ENCODE measurements at places on chromosomes 13 and 19.

- no peak for DNase-seq
These were observed 11.4 kb downstream of the THSD1 start for GRCh38 chr13:52394586-52394985.

DNA sequence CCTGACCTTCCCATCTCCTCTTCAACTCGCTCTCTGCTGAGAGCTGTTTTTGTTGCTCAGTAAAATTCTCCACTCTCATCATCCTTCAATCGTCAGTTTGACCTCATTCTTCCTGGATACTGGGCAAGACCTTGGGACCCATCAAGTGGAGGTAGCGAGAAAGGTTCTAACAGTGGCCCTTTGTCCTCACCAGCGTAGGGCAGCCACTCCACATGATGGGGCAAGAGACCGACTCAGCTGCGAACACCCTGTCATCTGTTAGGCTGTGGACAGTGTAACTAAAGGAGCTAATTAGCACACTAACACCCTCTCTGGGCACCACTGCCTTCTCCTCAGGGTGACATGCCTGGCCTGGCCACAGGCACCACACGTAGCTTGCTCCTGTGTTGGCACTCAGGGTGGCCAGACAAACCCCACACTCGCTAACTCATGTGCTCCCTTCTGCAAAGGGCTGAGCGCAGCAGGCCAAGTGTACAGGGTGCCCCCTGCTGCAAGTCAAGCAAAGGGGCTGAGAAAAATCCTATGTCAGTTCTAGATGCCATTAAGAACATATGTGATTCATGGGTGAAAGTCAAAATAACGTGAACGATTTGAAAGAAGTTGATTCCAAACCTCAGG, 1216.0 kb downstream of the SLITRK5 start:
- no peak for DNase-seq

DNA sequence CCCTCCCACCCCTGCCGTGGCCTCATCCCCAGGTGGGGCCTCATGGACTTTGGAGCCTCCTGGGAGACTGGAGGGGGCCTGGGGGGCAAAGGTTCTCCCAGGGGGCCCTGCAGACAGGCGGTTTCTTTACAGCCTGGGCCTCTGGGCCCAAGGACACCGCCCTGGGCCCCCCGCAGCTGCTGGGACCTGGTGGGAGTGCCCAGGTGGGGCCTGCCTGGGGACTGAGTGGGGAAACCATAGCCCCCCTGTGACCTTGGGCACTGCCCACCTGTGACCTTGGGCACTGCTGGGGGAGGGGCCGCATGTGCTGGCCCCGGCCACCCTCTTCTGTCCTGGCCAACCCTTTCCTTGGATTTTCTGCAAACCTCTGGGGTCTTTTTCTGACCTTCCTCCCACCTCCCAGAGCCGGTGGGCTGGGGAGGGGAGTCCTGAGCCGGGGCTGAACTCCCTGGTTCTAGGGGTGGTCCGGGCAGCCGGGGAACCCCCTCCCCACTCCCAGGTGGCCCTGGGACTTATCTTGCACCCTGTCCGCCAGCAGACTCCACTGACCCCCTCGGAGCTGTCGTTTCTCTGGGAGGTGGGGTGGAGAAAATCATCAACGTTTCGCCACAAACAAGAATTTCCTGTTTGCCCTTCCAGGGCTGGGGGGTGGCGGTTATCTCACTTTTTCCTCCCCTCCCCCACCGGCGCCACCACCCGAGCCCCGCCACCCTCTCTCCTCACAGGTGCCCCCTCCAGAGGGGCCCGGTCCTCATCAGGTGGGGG, 27.0 kb downstream of the ARID3A start:
- no peak for DNase-seq

- no peak for DNase-seq
These were observed 101.4 kb downstream of the STK24 start for GRCh38 chr13:98475522-98475921.

- DNase-seq: no peak
These were observed 28.0 kb downstream of the CHST8 start for GRCh38 chr19:33649627-33650305.

DNA sequence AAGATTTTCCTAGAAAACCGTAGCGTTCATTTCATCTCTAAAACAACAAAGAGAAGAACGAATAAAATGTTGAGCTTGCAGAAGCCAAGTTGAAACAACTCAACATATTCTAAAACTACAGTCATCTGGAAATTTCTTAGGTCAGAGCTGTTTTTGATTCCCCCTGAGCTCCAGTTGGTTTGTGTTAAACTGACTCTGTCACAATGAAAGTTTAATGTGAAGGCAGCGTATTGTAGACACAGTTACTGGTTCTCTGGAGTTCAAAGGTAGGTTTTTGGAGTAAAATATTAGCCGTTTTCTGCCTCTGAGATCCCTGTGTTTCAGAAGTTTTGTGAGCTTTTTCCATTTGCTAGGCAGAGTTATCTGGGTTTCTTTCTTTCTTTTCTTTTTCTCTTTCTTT, 2.2 kb downstream of the ARHGEF7 start:
- no peak for DNase-seq

DNA sequence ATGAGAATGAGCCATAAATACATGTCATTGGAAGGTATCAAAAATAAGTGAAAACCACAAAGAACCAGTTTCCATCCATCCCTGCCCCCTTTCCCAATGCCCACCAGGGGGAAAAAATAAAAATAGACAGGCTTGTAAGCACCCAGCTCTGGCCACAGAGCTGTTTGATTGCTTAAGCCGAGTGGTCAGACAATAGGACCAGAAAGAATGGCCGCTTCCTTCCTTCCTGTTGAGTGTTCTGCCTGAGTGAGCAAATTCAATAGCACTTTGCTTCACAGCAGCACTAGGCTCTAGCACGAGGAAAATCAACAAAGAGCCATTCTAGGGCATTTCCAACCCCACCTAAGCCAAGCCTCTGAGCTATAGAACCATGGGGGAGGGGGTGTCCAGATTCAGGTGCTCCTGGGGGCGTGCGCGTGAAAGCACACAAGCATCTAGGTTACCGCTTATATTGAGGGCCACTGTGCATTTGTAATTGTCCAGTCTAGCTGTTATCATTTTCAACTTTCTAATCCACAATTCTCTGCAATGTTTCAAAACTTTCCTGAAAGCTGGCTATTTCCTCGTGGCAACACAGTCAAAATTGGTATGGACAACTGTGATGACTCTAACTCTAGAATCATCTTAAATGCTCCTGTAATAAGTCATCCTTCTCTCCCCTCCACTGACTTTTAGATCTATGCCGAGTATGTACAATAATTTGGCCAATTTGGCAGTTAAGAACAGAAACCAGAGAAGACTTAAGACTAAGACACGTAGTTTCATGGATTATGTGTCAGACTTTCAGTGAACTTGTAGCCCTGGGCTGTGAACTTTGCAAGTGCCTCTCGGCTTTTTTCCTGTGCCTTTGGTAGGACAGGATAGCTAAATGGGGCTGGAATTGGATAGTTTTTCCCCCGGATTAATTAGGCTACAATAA, 64.3 kb downstream of the SPRY2 start:
- DNase-seq: no peak

DNA sequence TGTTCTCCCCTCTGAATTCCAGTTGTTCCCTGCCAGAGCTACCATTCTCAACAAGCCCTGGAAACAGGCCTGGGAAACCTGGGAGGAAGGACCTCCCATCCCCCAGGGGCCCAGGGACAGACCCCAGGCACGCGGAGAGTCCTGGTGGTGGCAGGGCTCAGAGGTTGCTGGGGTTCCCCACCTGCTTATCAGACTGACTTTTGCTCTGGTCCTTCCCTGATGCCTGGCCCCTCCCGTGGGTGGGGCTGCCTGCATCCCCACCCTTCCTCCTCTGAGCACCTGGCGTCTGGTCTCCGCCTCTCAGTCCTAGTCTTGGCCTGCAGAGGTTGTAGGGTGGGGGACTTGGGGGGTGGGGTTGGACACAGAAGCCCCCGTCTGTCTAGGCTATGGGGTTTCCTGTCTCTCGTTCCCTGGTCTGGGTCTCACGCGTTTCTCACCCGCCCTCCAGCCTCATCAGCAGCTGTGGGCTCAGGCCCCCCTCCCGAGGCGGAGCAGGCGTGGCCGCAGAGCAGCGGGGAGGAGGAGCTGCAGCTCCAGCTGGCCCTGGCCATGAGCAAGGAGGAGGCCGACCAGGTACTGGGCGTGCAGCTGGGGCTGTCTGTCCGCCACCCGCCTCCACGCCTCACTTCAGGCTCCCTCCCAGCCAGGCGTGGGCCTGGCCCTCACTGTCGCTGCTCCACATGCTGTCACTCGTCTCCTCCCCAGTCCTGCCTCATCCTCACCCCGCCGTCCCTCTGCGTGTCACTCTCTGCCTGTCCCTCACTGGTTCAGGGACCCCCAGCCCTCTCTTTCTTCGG, 13.6 kb downstream of the EPN1 start:
- no peak for DNase-seq

DNA sequence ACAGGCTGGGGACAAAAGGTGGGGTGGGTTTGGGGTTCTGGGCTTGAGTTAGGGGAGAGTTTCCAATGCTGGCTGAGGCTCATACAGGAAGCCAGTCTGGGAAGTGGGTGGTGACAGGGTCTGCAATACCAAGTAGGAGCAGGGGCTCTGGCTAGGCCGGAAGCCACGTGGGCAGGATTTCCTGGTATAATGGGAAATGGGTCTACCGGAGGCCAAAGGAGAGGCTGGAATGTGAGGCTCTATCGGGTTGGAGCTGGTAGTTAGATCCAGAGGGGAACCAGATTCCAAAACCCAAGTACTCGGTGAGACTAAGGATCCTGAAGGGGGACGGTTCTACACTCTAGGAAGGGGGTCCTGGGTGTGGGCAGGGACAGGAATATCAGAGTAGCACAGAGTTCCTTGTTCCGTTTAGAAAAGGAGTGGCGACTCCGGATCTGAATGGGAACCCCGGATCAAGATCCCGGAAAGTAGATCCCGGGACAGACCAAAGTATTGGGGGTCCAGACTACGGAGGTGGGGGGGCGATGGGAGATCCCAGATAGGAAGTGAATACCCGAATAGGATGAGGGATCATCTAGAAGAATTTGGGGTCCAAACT, 802 bp downstream of the CDC37 start:
- no peak for DNase-seq

GRCh38 chr19:11261431-11261970, 823 bp downstream of the DOCK6 start:
- DNase-seq: no peak

DNA sequence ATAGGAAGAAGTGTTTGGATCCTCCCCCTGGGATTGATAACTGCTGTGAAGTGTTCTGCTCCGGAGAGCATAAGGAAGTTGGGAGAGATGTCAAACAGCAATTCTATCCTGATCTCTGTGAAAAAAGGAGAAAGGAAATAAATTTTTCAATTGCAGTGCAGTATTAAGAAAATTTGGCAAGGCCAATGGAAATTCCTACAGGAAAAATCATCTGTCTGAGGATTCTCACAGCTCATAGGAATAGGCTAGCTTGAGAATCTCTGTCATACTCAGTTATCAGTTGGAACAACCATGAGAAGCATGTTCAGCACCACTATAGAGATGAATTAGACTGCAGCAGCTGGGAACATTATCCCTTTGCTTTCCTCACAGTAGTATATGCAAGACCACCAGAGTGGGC, 1238.9 kb upstream of the MIR17HG start:
- no peak for DNase-seq

- DNase-seq: no peak
These were observed 54.2 kb upstream of the USE1 start for GRCh38 chr19:17160908-17161307.

DNA sequence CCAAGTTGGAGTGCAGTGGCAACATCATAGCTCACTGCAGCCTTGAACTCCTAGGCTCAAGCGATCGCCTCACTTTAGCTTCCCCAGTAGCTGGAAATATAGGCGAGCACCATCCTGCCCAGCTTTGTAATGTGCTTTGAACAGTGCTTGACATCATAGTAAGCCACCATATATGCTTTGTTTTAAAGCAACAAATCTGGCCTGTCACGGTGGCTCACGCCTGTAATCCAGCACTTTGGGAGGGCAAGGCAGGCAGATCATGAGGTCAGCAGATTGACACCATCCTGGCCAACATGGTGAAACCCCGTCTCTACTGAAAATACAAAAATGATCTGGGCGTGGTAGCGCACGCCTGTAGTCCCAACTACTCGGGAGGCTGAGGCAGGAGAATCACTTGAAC, 1.8 kb upstream of the SLC7A1 start:
- no peak for DNase-seq

DNA sequence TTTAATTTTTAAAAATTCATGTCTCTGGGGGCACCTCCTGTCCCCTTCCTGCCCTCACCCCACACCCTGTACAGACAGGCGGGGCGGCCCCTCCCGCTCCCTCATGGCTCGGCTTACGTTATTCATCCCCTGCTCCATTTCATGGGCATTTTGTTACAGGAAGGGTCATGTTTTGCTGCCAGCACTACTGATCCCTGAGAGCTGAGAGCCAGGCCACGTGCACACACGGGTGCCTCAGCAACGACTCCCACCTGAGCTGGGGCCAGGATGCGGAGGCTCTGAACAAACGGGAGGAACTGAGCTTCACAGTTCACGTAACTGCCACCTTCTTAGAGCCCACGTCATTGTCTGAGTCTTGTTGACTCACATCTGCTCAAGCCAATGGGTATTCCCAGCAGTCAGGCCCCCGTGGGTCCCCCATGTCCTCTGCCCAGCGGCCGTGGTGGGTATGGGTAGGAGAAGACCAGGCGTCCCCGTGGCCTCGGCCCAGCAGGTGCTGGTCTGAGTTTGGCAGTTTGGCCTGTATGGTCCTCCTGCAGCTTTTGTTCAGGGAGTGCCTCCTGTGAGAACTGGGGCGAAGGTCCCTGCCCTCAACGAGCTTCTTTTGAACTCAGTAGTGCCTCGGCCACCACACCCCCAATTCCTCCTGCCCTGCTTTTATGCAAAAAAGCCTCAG, 16.4 kb upstream of the TMEM255B start:
- no peak for DNase-seq

GRCh38 chr13:106498571-106498970, 36.9 kb downstream of the EFNB2 start:
- no peak for DNase-seq

DNA sequence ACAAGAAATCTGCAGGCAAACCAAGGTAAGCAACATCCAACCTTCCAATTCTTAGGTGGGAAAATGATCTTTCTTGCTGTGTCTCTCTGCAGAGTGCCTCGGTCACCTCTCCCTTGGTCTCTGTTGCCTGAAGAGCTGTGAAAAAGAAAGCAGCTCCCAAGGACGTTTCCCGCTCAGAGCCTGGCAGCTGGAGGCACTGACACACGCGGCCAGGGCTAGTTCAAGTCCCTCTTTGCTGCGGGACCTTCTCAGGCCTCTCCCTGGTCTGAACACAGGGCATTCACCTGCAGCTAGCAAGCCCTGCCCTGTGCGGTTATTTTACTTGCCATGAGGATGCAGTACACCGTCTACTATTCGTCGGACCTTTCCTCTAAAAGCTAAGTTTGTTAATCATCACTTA, 3.8 kb downstream of the MED26 start:
- no peak for DNase-seq
